Natural killer cell (primary cell): ENCODE measurements at places on chromosomes 12 and 14. TPM values are rescaled to one million over a fixed set of nuclear protein-coding genes. Genes with fewer than 3 reads are reported as not detected.

The ATL1 gene
- 3.8 TPM for total RNA-seq

The PRH2 gene
- not detected for total RNA-seq

The LMO3 gene
- total RNA-seq = not detected

The RASSF3 gene
- total RNA-seq = 80.5 TPM

DNA sequence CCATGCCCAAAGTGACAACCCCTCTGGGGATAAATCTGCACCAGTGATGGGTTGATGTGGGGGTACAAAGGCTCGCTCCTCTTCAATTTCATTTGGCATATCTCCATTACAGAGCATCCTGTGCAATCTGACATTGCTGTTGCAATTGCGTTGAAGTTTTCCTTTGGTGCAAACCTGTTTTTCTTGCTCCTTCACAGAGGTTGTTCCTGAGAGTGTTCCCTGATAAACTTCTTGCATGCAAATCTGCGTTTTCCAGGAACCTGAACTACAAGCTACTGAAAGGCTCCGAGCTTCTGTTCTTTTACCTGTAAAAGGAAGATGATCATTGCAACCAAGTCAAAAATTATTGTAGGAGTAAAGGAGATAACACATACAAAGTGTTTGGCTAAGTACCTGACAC lies 26.1 kb downstream of the SERPINA11 start:
- no peak for DNase-seq

- DNase-seq = no peak
Observed at GRCh38 chr12:109815757-109816617, 17.2 kb downstream of the TRPV4 start.

DNA sequence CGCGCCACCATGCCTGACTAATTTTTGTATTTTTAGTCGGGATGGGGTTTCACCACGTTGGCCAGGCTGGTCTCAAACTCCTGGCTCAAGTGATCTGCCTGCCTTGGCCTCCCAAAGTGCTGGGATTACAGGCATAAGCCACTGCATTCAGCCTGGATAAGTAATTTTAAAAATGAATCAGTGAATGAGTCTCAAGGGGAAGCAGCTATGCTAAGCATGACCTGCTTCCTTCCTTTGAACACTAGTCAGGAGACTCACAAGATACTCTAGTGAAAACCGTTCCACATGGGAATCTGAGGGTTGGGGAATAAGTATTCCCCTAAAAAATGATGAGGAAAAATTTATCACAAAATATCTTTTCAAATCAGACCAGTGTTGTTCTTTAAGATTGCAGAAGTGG lies 10.7 kb upstream of the FAM234B start:
- DNase-seq = no peak
